ENCODE measurements at places on chromosomes 3 and 15.

- no peak for DNase-seq
Measured at GRCh38 chr15:99149366-99149765, 44.5 kb downstream of the SYNM start.

DNA sequence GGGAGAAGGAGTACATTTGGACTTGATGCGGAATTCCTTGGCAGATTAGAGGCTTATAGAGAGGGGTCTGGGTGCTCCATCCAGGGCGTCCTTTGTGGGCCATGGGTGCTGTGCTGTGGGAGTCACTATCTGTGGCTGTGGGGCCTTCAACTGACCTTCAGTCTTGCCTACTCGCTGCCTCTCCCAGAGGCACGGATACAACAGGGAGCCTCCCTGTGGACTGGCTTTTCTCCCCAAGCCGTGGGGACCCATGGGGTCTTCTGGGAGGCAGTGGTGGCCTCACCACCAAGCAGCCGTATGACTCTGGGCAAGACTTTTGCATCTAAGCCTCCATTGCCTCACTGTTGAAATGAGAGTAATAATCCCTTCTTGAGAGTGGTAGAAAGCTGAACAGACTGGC, 83.9 kb downstream of the PDCD6IP start:
- DNase-seq, result no peak

DNA sequence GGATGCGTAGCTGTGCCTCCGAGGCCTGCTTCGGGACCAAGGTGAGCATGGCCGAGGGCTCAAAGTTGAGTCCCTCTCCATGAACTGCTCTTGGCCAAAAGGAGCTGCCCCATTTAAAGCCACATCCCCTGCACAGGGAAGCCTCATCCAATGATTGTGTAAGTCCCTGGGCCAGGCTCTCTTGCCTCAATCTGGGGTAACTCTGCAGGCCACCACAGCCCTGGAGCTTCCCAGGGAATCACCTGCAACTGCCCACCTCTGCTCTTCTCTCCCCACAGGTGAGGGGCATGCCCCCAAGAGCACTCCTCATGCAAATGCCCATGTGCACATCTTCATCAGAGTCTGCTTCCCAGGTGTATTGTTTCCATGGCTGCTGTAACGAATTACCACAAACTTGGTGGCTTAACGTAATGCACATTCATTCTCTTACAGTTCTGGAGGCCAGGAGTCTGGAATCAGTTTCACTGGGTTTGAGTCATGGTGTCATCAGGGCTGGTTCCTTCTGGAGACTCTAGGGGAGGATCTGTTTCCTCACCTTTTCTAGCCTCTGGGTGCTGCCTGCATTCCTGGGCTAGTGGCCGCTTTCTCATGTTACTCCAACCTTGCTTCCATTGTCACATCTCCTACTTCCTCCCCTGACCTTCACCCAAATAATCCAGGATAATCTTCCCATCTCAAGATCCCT, 25.0 kb upstream of the LOXL1 start:
- DNase-seq, result no peak

GRCh38 chr15:34986771-34987480, 1.2 kb downstream of the ZNF770 start:
- DNase-seq, result no peak

DNA sequence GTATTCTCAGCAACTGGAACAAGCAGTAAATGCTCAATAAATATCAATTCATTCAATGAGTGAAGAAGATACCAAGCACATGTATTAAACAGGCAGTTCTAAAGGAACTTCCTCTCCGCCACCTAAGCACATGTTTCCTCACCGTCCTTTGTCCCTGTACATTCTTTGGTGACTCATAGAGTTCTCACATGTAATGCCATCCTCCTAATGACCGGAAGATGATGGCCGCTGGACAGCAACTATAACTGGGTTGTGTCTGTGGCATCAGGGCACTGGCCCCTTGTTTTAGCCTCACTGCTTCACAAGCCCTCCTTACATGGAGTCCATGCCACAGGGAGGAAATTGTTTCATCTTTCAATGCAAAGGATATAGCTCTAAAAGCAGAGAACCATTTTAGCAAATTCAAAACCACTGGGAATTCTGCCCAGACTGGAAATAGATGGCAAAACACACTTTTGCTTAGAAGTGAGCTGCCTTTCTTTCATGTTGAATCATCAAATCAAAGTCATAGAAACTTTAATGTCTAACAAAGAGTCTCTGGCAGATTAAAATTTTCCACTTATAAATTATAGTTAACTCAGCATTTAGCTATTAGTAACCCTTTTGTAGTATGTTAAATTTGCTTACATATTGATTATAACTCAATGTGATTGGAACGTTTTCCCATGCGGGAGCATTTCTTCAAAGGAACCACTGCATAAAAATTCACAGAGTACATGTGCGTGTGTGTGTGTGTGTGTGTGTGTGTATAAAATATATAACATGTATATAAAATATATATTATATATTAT, 74.1 kb downstream of the GAP43 start:
- DNase-seq, result no peak

DNA sequence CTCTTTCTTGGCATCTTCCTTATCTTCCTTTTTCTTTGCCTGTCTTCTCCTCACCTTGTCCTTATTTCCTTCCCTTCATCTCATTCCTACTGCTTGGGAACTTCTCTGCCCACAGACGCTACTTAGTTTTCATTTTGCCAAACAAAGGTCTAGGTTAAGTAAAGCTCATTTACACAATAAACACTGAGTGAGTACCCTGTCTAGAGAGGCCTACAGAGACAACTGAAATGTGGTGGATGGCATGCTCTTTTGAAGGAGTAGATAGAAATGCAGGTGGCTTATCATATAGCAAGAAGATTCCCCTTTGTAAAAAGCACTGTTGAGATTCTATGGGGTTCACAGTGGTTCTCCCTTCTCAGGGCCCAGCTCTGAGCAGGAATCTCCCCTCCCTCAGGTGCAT, 319.0 kb downstream of the CNTN3 start:
- no peak for DNase-seq

GRCh38 chr15:89075846-89076245, 12.4 kb upstream of the ABHD2 start:
- DNase-seq, result no peak

GRCh38 chr3:121490161-121490560, 55.6 kb downstream of the POLQ start:
- no peak for DNase-seq

DNA sequence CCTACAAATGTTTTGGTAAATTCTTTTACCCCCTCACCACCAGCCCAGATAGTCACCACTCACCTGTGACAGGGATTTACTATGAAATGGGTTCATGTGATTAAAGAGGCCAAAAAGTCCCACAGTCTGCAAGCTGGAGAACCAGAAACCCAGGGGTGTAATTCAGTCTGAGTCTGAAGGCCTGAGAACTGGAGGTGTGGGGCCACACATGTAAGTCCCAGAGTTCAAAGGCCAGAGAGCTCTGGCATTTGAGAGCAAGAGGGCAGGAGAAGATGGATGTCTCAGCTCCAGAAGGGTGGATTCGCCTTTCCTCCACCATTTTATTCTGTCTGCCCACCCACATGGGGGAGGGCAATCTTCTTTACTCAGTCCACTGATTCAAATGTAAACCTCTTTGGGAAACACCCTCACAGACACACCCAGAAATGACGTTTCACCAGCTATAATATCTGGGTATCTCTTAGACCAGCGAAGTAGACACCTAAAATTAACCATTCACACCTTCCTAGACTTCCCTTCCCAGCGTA, 11.9 kb downstream of the RTP3 start:
- DNase-seq, result no peak

Measured in stimulated activated CD4-positive, alpha-beta T cell treated with anti-CD3 and anti-CD28 coated beads, Interleukin-1b, Interleukin-23, amount 100 ng/mL, for 48 hours (primary cell).